Kidney tubule cell (primary cell): ENCODE measurements at places on chromosomes 1 and 21.

DNA sequence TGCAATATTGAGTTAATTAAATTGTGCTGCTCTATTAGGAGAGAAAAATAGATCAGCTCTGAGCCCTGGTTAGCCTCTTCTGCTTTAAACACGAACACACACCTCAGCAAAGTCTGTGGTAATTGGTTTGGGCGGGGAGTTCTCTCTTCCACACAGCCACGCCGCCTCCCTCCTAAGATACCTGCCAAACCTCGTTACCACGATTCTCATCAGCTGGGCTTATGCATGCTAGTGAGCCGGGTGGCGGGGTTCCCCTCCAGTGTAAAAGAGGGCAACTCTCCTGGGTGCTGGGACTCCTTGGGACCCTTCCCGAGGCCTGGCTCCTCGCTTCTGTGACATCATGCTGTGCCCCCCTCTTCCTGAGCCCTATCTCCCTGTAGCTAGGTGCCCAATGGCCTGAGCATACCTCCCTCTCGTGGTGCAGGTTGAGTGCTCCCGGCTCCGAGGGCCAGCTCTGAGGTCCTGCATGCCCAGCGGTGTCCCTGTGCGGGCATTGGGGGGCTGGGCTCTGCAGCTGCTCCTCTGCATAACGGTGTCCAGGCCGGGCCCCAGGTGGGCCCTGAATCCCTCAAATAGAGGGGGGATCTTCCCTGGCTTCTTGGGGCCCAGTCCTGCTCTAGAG, 182.9 kb downstream of the PRDM16 start:
- DNase-seq: no peak

- no peak for DNase-seq
Observed at GRCh38 chr1:162471290-162471853, 26.2 kb upstream of the UHMK1 start.

DNA sequence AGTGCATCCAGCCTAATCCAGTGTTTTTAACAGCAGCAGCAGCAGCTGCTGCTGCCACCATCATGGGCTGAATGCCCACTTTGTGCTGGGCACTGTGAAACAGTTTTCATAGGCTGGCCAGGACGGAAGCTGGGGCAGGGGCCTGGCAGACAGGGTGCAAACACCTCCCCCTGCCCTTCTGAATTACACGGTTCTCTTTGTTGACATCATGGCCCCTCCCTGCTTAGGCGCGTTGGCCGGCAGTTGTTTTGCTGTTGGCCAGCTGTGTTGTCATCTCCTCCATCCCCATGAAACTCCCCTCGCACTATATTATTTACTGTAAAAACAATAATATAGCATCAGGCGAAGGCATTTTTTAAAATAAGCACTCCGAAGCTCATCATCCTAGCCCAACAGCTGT, 33.1 kb downstream of the PTPRU start:
- no peak for DNase-seq

DNA sequence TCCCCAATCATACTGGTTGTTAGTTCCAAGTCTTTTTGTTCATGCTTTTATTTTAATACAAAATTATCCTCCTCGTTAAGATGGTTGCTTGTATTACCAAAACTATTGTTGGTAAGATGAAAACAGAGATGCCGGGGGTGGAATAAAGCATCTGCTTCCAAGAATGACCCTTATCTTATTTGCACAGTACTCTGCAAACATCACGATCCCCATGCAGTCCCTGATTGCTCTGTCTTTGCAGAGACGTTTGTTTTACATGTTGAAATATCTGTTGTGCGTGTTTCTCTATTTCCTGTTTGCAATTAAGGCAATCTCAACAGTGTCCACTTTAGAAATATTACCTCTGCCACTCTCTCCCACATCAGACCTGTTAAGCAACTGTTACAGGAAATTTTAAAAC, 141.3 kb upstream of the NCAM2 start:
- DNase-seq: no peak

- no peak for DNase-seq
Observed at GRCh38 chr1:40663324-40664166, 1.9 kb downstream of the RIMS3 start.

GRCh38 chr1:6336776-6337622, 56.6 kb downstream of the ACOT7 start:
- no peak for DNase-seq

- peak; percentile 38 for DNase-seq
Observed at GRCh38 chr21:35394634-35395369, 345.7 kb upstream of the RUNX1 start.

DNA sequence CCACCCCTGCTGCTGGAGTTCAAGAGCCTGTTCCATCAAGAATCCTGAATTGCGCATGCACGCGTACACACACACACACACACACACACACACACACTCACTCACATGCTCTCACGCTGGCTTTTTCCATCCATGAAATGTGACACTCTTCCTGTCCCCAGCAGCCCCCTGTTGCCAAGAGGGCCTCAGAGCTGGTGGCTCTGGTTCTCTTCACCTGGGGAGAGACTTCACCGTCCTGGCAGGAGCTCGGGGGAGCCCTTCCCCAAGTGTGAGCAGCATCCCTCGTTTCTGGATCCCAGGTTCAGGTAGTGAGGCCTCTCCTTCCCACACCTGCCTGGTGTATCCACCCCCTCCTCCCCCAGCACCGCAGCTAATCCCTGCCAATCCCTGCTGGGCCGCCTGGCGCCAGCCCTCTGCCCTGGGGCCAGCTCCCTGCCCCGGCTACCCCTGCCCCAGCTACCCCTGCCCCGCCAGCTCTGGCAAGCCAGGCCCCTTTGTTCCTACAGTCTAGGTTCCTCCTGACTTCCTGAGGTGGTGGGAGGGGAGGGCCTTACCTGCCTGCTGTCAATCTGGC, 9.9 kb downstream of the PLOD1 start:
- no peak for DNase-seq

- no peak for DNase-seq
Observed at GRCh38 chr1:219924342-219924741, 4.0 kb downstream of the SLC30A10 start.
